ENCODE measurements at places on chromosomes 12 and 14.

DNA sequence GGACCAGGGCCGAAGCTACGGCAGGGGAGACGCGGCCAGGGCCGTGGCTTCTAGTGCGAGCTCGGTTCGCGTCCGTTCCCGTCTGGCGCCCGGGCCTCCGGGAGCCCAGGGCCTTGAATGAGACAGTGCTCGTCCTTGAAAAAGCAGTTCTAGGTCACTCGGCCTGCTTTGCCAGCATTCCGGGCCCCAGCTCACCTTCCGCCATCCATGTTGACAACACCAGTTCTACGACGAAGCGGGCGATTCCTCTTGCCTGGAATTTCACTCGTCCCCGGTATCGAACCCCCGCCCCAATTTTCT is 4.5 kb downstream of the OR10AD1 start:
- DNase-seq: peak; percentile 84

DNA sequence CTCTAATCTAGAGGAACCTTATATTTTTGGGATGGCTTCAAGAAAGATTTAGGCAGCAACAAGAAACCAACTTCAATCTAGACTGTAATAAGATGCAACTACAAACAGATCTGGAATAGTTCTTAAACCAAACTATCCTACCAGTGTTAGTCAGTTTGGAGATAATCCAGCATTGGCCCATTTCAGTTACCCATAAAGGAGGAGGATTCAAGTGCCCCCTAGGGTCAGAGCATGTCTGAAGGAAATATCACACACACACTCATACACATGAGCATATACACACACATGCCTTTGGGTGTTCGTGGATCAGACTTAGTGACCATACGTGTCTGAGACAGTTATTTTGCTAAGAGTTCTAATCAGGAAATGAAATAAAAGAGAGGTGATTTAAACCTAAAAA is 261.2 kb downstream of the ADAMTS20 start:
- DNase-seq: no peak

- no peak for DNase-seq
Measured at GRCh38 chr14:49921401-49921800, 28.5 kb downstream of the ARF6 start.

GRCh38 chr12:105338966-105339365 is 8.5 kb downstream of the C12orf75 start:
- DNase-seq: no peak

DNA sequence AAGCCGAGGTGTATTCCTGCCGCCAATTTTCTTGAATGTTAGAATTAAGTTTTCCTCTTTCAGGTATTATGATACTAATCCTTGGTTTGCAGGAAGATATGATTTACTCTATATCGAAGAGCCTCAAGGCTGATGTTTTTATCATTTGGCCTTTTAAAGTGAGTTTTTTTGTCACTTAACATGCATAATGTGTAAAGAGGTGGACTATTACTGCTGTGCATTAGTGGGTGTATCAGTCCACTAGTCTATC is 11.1 kb upstream of the TMPO start:
- DNase-seq: no peak

DNA sequence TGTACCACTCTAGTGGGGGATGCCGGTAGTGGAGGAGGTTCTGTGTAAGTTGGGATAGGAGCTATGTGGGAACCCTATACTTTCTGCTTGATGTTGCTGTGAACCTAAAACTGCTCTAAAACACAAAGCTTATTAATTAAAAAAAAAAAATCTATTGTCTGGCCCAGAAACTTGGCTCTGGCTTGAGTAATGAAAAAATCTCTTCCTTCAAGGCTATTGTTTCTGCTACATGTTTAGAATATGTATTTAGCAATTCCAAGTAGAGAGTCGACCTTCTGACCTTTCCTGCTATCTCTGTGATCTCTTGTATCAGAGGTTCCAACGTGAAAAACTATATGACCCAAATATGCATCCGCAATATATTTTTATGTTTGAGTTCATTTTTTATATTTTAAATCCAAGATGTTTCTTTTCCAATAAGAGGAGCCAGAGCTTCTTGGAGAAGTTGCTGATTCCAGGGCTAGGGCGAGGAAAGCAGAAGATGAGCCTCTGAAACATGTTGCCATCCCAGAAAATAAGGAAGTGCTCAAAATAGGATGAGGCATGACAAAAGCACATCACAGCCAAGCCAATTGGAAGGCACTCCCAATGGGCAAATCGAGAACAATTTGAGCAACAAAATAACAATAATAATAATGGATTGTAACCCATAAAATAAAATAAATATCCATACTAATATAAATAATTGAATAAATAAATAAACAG is 184.6 kb upstream of the TMEM260 start:
- DNase-seq: no peak

DNA sequence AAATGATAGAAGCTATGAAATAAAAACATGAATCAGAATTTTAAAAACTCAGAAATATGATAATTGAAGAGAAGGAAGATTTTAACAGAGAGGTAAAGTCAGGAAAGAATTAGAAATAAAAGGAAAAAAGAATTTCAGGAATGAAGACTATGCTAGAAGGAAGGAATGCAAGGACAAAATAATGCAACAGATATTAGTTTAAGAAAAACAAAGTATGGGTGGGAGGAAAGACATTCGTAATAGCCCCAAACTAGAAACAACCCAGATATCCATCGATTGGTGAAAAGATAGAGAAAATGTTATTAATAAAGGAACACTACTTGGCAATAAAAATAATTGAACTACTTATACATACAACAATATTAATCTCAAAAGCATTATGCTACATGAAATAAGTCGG is 129.6 kb downstream of the AKAP6 start:
- DNase-seq: no peak

- DNase-seq: no peak
Measured at GRCh38 chr14:75268633-75269550, 9.7 kb upstream of the FOS start.

All from left lung (tissue), 14 donors.